ENCODE measurements at places on chromosomes 11 and 22. TPM values are rescaled to one million over a fixed set of nuclear protein-coding genes. Genes with fewer than 3 reads are reported as not detected.

DNA sequence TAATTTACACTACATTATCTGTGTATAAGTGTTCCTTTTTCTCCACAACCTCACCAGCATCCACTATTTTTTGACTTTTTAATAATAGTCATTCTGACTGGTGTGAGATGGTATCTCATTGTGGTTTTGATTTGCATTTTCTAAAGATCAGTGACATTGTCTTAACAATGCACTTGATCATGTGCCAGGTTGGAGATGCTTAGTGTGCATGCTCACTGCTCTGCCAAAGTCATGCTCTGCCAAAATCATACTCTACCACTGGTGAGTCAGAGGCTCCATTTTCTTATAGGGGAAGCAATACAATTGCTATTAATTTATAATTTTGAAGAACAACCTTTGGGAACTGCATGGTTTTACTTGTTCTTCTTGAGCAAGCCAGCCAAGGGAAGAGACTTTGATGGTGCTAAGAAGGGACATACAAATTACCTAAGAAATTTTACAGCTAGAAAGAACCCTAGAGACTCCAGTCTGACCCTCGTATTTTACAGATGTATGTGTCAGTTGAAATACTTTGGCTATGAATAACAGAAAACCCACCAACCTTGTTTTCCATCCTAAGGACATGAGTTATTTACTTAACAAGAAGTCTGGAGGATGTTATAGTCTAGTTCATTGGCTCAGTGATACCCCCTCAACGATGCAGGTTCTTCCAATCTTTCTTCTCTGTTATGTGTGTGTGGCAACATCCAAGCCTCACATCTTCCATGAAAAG is 368.9 kb downstream of the DDX10 start:
- DNase-seq: peak; percentile 54

DNA sequence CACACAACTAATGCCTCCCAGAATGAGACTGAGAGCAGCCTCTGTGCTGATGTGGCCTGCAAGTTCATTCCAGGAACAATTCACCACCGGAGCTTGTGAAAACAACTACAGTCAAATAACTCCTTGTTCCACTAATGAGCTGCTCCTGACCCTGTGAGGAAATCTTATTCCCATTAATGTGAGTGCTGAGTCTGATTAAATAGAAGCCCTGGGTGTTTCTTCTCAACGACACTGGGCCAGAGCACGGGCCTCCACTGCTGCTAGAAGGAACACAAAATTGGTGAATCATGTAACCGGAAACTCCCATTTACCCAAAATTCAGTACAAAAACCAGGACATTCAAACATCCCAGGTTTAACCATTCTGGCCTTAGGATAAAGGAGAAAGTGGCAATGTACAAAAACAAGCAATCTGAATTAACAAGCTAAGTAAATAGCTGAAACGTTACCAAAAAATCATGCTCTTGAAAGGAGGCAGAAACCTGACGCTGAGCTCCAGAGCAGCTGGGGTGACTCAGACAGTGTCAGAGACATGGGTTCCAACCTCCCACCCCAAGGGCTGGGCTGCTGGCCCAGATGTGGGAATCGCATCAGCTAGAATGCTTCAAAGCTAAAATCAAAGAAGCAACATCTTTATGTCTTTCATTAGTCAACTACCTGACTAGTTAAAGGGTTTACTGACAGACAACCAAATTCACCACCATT is 26.7 kb downstream of the SERGEF start:
- peak; percentile 78 for DNase-seq

Gene SDHAF2
- 34.6 TPM for total RNA-seq

DNA sequence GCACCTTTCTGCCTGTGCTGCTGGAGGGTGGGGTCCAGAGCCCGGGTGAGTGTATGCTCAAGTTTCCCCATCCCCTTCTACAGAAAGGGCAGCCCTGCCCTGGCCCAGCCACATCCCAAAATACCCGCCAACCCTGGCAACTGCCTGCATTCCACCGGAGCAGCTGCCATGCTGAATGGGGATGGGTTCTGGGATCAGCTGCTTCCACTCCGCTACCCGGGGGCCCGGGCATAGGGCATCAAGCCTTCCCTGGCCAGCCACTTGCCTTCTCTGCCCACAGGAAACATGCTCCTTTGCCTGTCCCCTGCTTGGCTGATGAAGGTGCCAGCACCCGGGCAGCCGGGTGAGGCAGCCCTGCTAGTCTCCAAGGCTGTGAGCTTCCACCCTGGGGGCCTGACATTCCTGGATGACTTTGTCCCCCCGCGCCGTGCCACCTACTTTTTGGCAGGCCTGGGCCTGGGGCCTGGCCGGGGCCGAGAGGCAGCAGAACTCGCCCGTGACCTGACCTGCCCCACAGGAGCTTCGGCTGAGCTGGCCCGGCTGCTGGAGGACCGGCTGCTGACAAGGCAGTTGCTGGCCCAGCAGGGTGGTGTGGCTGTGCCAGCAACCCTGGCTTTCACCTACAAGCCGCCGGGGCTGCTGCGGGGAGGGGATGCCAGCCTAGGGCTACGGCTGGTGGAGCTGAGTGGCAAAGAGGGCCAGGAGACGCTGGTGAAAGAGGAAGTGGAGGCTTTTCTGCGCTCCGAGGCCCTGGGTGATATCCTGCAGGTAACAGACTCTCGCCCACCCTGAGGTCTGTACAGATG is 3.2 kb downstream of the CARNS1 start:
- DNase-seq: no peak

DNA sequence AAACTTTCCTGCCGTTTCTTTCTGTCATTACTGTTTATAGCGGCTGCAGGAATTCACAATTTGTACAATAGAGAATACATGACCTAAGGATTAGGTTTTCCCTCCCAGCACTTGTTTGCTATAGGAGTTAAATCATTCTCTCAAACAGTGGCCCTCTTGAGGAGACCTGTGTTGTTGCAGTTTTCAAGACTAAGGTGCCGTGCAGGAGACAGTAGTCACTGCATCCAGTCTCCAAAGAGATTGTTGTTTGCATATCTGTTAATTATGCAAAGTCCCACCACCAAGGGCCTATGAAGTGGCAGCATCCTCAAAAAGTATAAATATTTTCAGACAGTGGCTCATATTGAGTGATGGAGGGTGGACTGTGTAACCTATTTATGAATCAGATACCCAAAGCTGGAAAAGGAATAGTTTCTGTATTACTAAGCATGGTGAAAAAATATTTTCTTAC is 2.3 kb downstream of the PRSS23 start:
- DNase-seq: peak; percentile 61

GRCh38 chr11:131622193-131622592 is 251.8 kb downstream of the NTM start:
- DNase-seq: no peak

Gene UCP2
- not detected for total RNA-seq

Gene ESAM
- total RNA-seq: 0.19 TPM

DNA sequence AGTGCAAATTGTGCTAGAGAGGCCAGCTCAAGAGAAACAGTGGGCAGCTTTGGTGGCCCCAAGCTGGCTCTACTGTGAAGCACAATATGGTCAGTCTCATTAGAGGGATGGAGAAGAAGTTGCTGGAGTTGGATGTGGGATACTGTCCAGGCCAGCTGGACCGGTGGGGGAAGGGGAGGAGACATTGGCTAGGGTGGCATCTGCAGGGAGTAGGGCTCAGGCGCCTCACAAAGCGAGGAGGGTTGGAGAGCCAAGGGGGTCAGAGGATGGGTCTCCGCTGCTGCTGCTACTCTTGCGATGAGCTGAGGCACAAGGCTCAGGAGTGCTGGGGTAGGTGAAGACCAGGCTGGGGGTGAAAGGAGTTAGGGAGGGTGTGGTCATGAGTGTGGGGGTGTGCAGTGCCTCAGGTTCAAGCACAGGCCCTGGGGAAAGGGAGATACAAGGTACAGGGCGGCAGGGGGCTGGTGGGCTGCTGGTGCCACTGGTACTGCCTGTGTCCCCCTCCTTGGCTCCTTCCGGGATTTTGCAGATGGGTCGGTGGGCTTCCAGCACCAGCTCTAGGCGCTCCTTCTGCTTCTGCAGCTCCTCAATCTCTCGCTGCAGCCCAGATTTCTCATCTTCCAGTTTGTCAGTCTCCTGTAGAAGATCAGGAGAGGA is 2.3 kb downstream of the CCDC85B start:
- DNase-seq: no peak

Gene MIAT
- total RNA-seq: 0.49 TPM

Gene ARFGAP2
- 81.4 TPM for total RNA-seq

Gene CPT1A
- 31.8 TPM for total RNA-seq

Gene BET1L
- total RNA-seq: 66.1 TPM

DNA sequence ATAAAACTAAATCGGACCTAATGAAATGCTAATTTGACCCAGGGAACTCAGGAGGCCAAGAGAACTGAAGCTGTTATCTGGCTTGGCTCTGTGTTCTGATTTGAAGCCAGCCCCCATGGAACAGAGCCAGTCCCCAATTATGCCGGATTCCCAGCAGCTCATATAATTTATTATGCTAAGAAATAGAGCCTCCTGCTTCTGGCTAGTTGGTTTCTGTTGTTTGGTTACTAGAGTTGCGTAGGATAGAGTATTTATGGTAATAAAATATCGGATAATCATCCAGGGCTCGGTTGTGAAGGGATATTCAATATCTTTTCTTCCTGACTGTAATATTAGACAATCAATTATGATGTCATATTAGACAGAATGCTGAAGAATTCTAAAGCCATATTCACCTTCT is 120.4 kb upstream of the TTC12 start:
- no peak for DNase-seq

DNA sequence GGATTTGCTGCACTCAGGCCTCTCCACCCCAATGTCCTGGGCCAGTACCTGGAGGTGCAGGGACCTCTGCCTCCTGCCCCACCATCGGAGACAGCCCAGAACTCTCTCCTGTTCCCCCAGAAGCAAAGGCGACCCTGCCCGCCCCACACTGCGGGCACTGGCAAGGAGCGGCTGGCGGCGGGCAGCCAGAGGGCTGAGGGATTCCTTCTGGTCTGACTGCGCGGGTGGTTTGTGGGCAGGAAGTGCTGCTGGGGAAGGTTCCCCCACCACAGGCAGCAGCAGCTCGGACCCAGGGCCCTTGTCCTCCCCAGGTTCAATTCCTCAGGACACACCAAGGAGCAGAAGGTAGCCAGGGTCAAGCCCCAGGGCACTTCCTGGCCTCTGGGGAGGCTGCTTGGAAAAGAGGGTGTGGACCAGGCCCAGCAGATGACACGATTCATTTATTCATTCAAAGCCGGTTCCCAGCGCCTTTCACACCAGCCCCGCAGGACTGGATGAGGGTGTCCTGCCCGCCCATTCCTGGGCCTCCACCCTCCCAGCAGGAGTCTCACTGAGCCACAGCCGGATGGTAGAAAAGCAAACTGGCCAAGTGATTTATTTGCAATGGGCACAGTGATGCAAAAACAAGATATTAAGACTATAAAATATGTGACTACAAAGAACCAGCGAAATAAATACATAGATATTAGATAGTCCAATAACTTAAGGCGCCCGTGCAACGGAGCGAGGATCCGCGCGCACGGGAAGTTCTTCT is 1.2 kb downstream of the PHLDA2 start:
- peak; percentile 61 for DNase-seq

DNA sequence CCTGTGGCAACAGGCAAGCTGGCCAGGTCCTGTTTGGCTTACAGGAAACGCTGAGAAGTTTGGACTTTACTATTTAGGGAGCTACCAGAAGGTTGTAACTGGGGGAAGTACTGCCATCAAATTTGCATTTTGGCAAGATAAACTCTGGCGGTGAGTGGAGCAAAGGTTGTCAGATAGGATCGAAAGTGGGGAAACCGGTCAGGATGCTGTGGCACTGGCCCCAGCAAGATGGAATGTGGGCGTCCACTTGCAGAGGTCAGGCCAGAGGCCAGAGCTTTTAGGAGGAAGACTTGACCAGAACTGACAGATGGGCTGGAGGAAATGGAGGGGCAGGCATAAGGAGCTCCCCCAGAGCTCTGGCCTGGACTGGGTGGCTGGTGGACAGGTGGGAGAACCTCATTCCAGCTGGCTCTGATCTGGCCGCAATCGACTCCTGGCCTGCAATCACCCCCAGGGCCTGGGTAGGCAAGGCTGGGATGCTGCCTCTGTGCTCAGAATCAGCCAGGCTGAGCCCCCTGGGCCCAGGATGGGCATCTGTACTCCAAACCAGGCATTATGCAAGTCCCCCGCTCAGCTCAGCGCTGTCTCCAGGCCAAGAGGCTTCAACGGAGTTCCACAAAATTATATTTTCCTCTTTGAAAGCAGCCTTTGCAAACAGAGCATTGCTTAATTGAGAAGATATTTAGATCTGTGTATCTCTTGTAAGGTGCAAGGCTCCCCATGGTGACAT is 178.3 kb upstream of the NECTIN1 start:
- no peak for DNase-seq

Gene FOXRED1
- 37.2 TPM for total RNA-seq

- no peak for DNase-seq
Measured at GRCh38 chr22:50503475-50504145, 3.9 kb downstream of the LMF2 start.

- no peak for DNase-seq
Measured at GRCh38 chr22:35024364-35024692, 41.6 kb upstream of the ISX start.

- no peak for DNase-seq
Measured at GRCh38 chr22:44187652-44188230, 7.0 kb downstream of the PARVG start.

DNA sequence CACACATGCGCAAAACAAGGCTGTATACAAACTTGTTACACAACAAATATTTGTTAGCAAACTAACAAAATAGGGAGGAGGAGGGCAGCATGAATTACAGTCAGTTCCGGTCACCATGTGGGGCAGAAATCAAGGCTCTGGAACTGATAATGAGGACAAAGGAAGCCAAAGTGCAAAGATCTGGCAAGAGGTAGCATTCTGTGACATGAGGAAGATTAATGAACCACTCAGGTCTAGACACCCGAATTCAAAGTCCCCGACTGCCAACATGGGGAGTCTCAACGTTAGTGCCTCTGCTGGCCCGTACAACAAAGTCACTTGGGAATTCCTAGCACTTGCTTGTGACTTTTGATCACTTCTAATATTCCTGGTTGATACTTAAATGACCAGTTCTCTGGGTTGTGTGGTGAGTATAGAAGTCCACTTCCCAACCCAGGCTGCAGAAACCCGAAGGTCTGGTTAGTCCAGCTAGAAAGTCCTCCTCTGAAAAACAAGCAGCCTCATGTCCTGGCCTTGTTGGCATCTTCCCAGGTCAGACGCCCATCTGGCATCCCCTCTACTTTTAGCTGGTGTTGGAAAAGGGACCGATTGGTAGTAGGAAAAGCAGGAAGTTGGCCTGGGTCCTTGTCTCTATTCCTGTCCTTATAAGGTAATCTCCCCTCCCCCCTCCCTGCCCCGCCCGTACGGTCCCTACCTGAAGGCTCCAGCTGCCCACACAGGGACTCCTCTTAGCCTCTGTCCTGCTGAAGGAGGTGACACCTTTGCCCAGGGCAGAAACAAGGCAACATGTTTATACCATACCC is 1.6 kb downstream of the SUN2 start:
- peak; percentile 51 for DNase-seq
